ENCODE measurements at places on chromosomes 4 and X.

- no peak for DNase-seq
Observed at GRCh38 chr4:132792310-132792709, 356.8 kb upstream of the PCDH10 start.

GRCh38 chrX:117610806-117611205 lies 505.8 kb downstream of the KLHL13 start:
- DNase-seq, result no peak

GRCh38 chr4:52606726-52607125 lies 52.4 kb downstream of the USP46 start:
- DNase-seq, result no peak

DNA sequence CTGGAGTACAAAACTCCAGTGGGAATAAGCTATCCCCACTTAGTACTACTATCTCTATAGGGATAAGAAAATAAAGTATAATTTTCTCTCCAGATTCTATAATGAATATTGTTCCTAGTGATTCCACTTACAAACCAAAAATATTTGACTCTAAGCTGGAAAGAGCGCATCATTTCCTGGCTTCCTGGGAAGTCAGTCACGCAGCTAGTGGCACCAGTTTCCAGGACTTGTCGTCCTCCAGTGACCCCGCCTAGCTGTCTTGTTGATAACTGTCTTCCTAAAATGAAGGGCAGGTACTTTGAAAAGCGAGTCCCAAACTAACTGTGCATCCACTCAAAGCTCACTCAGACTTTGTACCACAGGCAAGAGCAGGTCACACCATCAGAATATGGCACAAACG lies 39.3 kb downstream of the LNX1 start:
- no peak for DNase-seq

DNA sequence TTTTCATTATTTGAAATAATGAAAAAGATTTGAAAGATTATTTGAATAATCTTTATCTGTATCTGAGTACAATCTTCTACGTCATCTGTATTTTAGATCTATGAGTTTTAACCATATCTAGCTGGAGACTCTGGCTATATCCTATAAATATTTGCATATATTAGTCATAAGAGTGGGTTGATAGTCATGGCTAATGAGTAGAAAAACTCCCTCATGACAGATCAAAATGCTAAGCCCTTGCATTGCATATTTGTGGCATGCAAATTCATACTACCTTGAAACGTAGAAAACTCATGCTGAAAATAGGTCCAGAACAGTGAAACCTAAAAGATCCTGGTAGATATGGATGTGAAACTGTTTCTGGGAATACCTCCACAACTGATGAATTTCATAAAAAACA lies 291.3 kb downstream of the GALNTL6 start:
- no peak for DNase-seq

DNA sequence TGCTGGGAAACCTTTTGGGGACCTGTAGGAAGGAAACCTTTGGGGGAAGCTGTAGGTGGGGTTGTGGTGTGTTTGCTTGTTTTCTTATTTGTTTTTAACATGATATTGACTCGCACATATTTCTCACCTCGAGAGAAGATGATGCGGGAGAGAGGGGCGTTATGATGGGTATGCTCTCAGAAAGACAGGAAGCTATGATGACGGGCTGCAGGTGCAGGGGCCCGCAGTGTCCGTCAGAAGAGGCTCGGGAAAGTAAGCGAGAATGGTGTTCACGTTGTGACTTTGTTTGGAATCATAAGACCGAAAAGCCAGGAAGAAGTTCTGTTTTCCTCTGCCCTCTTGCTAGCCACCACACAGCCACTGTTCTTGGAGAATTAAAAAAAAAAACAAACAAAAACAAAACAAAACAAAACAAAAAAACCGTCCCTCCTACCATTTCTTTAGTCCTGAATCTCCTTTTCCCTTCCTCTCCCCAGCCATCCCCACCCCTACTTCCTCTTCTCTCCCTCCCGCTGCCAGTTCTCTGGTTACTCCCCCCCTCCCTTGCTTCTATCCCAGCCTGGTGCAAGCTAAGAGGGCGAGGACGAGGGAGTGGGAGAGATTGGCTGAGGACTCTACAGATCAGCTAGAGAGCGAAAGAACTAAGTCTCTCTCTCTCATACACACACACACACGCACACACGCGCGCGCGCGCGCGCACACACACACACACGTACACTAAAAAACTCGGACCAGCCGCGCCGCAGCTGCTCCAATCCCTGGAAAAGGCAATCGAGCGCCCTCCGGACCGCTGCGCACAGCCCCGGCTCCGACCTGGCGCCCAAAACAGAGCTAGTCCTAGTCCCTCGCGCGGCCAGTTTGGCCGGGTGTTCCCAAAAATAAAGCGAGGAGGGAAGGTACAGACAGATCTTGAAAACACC lies at the start of gene BMP3:
BMP3 (plus strand) TSS at position 648 of the 920 bp plus-strand sequence. CDS start 577 bp downstream, outside the sequence.
- no peak for DNase-seq

- no peak for DNase-seq
Observed at GRCh38 chrX:19836337-19836736, 51.1 kb downstream of the SH3KBP1 start.

DNA sequence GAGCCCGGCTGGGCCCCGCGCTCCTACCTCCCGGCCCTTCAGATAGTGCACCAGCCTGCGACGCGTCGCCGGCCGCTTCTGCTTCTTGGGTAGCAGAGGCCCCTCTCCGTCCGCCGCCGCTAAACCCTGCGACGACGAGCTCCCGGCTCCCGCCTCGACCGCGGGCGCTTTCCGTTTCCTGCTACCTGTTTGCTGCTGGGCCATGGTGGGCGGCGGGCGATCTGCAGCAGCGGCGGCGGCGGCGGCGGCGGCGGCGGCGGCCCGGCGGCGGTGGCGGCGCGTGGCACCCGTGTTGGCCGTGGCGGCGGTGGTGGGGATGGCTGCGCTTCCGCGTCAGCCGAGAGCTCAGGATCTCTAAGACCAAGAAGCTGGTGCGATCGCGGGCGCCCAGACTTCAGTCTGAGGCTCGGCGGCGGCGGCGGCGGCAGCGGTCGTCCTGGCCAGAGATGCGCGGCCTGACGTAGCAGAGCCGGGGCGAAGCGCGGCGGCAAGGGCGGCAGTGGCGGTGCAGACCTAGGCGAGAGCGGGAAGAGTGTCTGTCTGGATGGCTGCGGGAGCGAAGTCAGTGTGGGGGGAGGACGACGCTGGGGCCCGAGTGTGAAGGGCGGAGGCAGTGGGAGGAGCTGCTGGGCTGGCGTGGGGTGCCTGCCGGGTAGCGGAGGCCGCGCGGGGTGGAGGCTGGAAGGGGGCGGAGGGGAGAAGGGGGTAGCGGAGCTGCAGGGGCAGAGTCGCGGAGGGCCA lies at the start of gene DCAF12L2:
DCAF12L2 (minus strand) TSS at position 569 of the 741 bp plus-strand sequence; CDS start at position 204, 365 bp downstream.
- no peak for DNase-seq

GRCh38 chr4:115537387-115537786 lies 424.0 kb upstream of the NDST4 start:
- DNase-seq, result no peak

DNA sequence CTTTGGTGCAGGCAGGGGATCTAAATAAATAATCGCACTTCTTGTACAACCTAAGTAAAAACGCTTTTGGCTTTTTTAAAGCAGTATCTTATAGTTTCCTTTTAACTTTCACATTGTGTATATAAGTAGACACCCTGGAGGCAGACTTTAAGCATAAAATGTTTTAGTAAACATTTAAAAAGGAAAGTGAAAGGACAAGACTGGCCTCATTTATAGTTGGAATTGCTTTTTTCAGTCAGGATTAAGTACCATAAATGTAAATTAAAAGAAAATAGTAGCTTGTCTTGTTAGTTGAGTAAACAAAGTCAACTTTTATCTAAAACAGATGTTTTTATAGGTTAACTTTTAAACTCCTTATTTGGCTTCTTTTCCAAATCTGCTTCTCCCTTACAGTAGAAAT lies 39.7 kb downstream of the PTPN13 start:
- no peak for DNase-seq

DNA sequence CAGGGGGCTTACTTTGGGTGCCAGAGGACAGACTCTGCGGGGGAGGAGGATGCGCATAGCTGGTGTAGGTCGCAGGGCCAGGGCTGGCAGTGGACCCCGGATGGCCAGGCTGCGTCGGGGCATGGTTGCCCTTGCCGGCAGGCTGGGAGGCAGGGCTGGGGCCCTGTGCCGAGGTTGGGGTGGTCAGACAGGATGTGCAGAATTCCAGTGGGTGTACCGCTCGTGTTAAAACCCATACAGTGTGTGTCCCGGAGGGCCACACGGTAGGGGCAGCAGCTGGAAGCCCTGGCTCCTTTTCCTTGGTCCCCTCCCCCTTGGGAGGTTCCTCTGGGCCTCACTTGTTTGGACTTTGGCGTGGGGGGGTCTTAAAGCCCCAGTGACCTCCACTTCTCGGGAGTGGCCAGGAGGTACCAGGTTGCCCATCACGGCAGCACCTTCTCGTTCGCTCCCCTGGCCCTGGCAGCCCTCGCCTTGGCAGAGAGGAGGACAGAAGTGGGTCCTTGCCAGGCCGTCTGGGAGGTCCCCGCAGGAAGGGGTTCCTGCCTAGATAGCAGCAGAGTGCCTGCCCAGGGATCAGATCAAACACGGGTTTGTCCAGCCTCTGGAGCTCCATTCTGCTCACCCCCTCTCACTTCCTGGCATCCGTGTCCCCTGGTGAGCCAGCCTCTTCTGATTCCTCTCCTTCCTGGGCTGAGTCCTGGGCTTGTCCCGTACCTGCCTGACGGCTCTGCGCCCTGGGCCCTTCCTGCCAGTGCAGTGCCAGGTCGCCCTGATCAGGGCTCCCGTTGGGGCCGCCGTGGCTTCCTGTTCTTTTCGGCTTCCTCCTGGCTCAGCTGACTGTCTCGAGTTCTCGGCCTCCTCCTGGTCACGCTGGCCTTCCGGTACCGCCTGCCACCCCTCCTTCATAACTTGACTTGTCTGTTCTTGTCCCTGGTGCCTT lies 56.7 kb upstream of the HGFAC start:
- no peak for DNase-seq

- no peak for DNase-seq
Observed at GRCh38 chr4:86014599-86014998, 345.3 kb downstream of the MAPK10 start.

DNA sequence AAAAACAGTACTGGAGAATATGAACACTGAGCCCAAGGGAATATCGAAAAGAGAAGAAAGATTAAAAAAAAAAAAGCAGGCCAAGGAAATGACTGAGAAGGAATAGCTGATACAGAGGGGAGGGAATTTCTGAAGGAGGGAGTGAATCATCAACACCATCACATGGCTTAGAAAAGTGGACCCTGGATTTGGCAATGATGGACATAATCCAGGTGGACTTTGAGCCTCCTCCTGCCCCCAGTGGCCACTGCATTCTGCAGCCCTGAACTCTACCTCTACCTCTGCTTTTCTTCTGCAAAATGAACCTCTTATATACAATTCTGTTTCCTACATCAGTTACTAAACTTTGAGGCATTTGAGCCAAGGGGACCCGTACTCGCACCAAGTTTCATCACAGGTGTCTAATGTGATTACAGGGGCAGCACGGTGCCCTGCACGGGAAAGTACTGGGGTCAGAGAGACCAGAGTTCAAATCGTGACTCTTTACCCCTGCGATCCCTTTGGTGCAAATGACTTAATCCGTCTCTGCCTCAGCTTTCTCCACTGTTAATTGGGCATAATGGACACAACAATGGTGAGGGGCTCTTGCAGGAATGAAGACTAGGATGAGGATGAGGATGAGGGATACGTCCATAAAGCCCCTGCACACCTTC lies 1.1 kb downstream of the OCIAD2 start:
- no peak for DNase-seq
